Brain (organoid and tissue), 16 donors: ENCODE measurements at places on chromosomes 5 and 9.
A peak's percentile ranks its signal among the peaks of the same experiment; 100 is the strongest.

- no peak for DNase-seq
Observed at GRCh38 chr9:16335788-16336580, 534.5 kb downstream of the BNC2 start.

DNA sequence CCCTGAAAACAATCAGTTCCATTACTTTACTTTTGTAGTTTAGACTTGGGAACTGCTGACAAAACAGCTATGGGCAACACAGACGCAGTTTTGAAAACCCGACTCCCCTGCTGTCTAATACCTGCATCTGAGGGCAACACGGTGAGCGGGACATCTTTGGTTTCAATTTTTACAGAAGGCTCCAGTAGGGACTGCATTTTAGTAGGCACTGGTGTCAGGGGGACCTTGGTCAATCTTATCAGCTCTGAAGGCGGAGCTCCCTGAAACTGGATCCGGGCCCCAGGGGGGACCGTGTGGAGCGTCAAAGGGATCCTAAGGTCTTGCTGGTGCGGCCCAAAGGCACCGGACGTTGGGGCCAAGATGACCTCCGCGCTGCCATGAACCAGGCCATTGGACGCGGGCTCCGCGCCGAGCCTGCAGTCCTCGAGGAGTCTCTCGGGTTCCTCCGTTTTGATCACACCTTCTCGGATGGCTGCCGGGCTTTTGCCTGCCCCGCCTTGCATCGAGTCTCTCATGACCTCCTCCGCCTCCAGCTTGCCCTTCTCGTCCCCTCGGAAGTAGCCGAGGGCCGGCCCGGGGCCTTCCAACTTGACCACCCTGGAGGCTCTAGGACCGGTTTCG is 1.1 kb downstream of the SOX30 start:
- no peak for DNase-seq

- no peak for DNase-seq
Observed at GRCh38 chr9:83144492-83144891, 81.5 kb upstream of the RASEF start.

DNA sequence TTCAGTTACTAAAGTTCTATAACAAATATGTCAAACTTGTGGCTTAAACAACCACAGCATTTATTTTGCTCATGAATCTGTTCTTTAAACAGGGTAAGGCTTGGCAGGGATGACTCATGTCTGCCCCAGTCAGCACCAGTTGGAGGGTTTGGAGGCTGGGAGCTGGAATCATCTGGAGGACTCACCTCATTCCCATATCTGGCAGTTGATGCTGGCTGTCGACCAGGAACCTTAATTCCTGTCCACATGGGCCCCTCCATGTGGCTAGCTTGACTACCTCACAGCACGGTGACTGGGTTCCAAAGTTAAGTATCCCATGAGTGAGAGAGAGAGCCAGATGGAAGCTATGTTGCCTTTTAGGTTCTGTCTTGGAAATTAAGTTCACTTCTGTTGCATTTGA is 13.8 kb upstream of the CCL28 start:
- no peak for DNase-seq

DNA sequence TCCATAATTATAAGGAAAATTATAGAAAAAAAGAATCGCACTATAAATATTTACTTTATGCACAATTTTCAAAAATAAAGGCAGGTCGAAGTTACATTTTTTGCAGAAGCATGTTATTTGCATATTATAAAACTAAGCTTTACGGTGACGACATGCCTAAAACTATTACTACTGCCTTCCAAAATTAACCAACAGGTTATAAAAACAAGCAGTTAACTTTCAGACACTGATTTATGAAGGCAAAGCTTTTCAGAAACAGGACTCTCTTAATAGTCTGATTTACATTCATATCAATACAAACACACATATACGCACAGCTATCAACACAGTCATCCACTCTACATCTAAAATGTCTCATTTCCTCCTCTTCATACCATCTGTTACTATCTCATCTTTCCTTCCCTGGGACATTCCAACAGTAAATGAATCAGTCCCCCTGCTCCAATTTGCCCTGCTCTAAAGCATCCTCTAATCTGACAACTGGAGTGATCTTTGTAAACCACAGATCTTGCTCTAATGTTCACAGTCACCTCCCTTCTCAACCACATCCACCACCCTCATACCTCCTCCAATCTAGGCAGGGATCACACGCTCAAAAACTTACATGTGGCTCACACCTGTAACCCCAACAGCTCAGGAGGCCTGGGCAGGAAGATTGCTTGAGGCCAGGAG is 21.6 kb downstream of the FBXW11 start:
- no peak for DNase-seq

GRCh38 chr9:129826759-129827158 is 2.8 kb upstream of the TOR1A start:
- DNase-seq = no peak

- no peak for DNase-seq
Observed at GRCh38 chr9:132078699-132079356, 839 bp downstream of the MED27 start.

DNA sequence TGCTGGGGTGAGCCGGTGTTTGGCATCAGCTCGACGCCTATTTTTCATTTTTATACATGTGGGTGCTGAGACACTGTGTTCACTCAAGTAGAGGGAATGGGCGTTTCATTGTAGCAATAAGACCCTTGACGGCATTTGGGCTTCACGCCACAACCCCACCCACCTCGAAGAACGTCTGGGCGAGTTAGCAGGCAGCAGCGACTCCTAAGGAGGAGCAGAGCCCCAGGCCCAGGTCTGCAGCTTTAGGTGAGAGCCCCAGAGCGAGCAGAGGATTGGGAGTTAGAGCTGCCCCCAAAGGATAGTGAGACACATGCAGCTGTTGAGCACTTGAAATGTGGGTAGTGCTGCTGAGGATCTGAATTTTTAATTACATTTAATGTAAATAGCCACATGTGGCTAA is 1.6 kb upstream of the ZFP62 start:
- no peak for DNase-seq

- DNase-seq = no peak
Observed at GRCh38 chr9:105311306-105311705, 66.9 kb downstream of the SLC44A1 start.

DNA sequence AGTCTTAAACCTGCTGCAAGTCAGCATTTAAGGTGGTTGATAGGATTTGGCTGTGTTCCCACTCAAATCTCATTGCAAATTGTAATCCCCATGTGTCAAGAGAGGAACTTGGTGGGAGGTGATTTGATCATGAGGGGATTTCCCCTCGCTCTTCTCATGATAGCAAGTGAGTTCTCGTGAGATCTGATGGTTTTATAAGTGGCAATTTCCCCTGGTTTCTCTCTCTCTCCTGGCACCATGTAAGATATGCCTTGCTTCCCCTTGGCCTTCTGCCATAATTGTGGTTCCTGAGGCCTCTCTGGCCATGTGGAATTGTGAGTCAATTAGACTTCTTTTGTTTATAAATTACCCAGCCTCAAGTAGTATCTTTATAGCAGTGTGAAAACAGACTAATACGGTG is 84.3 kb upstream of the SMC2 start:
- no peak for DNase-seq

DNA sequence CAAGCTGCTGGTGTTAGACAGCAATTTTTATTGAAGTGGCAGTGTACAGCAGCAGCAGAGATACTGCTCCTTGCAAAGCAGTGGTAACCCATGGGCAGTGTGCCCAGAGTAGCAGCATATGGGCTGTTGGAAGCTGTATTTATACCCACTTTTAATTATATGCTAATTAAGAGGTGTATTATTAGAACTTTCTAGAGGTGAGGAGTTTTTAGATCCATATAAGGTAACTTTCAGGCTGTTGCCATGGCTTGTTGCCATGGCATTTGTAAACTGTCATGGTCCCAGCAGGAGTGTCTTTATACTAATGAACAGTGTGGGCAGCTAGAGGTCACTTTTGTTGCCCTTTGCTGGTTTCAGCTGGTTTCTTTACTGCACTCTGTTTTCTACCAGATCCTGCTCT is 3.7 kb upstream of the PJA2 start:
- DNase-seq = peak; percentile 37

DNA sequence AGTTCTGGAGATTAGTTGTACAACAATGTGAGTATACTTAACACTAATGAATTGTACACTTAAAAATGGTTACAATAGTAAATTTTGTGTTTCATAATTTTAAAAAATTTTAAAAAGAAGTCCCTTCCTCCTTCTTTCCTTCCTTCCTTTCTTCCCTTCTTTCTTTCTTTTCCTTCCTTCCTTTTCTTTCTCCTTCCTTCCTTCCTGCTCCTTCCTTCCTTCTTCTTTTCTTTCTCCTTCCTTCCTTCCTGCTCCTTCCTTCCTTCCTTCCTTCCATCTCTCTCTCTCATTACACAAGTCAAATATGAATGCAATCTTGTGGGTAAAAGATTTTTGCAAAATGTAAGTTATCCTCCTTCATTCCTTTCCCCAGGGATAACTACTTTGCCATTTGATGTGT is 97.1 kb upstream of the TBCA start:
- DNase-seq = no peak

- no peak for DNase-seq
Observed at GRCh38 chr5:82274343-82275211, 3.6 kb downstream of the RPS23 start.

DNA sequence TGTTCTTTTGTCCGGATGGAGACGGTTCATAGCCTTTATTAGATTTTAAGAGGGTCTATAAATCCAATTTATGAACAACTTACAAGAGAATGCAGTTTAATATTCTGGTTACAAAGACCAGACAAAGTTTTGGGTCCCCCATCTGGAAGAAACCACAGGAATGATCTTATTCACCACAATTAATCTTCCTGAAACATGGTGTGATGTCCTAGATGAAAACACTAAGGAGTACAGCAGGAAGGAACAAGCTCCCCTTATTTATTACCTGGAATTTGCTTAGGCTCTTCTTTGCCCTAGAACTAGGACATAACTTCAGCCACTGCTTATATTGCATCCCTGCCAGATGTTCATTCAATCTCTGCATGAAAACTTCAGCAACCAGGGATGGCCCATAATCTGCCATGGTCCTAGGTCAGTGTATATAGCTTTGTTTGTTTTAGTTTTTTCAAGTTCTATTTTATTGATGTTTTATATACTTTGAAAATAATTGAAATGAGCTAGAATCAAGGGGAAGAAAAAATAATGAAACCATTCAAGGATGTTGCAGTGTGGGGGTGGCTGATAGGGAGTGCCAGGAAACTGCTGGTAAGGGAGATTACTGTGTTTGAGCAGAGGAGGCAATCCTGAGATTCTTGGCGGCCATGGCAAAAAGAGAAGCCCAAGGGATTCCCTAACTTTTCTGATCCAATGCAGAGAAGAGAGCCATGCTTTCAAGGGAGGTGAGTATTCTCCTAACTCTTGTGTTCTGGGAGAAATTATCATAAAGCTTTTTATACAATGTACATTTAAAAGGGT is 16.8 kb downstream of the TXNDC8 start:
- no peak for DNase-seq

- DNase-seq = no peak
Observed at GRCh38 chr9:30120666-30121065, 2263.8 kb upstream of the ACO1 start.

GRCh38 chr5:67206929-67207328 is 10.3 kb upstream of the CD180 start:
- no peak for DNase-seq

GRCh38 chr9:111474385-111474784 is 9.8 kb downstream of the ECPAS start:
- no peak for DNase-seq

- DNase-seq = no peak
Observed at GRCh38 chr5:141686648-141687416, 4.8 kb upstream of the ARAP3 start.

- peak; percentile 40 for DNase-seq
Observed at GRCh38 chr9:136345281-136346156, 18.0 kb downstream of the DNLZ start.

- DNase-seq = peak; percentile 93
Observed at GRCh38 chr5:168219515-168220410, 71.7 kb upstream of the WWC1 start.

GRCh38 chr5:171845040-171845630 is 59.5 kb downstream of the SMIM23 start:
- no peak for DNase-seq

GRCh38 chr5:56110646-56111403 is 116.1 kb upstream of the IL6ST start:
- DNase-seq = no peak

- DNase-seq = peak; percentile 29
Observed at GRCh38 chr5:13212886-13213285, 731.6 kb downstream of the DNAH5 start.

- DNase-seq = no peak
Observed at GRCh38 chr9:88954066-88954465, 37.2 kb upstream of the S1PR3 start.

DNA sequence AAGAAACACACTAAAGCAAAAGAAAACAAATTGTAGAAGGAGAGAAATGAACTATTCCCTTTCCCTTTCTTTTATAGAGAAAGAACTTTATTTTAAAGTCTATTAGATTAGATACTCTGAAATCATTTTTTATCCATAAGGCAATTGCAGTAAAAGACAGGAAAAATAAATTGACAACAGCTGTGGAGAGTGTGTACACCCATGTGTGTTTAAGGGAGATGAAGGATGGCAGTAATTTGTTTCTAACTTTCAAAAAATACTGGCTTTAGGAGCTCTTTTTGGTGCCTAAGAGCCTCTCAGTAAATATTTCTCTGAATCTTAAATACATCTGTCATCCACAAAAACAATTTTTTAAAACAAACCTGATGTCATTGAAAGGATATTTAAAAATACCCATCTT is 18.3 kb upstream of the ARL14EPL start:
- DNase-seq = no peak

- no peak for DNase-seq
Observed at GRCh38 chr5:8094304-8094703, 225.4 kb downstream of the MTRR start.

- DNase-seq = no peak
Observed at GRCh38 chr5:77958642-77959330, 182.6 kb upstream of the TBCA start.

GRCh38 chr9:137772281-137772873 is 105.2 kb upstream of the CACNA1B start:
- no peak for DNase-seq

DNA sequence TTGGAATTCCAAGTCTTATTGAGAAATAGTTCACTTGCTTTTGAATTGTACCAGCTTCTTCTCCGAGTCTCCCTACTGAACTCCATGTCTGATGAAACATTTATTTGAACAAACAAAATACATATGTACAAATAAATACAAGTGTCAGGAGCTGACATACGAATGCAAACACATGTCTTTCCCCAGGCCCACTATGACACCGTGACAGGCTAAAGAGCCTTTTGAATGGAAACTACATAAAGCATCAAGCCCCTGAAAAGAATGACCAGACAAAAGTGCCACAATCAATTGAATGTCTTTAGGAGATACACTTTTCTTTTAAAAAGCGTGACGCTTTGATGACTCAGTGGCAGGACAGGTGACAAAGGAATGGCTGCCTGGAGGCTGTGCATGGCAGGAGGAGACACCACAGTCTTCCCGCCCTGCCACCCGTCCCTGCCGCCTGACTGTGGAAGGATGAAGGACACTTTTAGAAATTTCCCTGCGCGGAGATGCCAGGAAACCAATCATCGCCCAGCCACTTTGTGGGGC is 112.4 kb upstream of the BNC2 start:
- DNase-seq = peak; percentile 55
